ENCODE measurements at places on chromosomes 7 and 10.
A peak's percentile ranks its signal among the peaks of the same experiment; 100 is the strongest.

GRCh38 chr7:46848944-46849343 is 733.0 kb downstream of the TNS3 start:
- peak; percentile 95 for DNase-seq

- DNase-seq: no peak
Measured at GRCh38 chr10:72020914-72021809, 57.0 kb downstream of the CHST3 start.

DNA sequence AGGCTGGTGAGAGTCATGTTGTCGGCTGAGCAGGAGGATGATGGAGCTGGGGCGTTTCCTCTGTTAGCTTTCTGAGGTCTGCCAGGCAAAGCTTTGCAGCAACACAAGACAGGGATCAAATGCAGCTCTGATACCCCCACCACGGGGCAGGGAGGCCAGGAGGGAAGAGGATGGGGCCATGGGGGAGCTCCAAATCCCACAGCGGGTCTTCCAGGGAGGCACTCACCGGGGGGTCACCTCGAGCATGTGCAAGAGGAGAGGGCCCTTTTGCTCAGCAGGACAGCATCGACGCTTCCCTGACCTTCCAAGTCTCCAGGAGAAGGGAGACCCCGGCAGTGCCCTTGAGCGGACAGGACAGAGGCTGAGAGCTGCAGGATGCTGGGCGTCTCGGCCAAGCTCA is 127.5 kb downstream of the WDR37 start:
- no peak for DNase-seq

GRCh38 chr10:53638006-53638405 is 865.4 kb upstream of the MBL2 start:
- DNase-seq: no peak

DNA sequence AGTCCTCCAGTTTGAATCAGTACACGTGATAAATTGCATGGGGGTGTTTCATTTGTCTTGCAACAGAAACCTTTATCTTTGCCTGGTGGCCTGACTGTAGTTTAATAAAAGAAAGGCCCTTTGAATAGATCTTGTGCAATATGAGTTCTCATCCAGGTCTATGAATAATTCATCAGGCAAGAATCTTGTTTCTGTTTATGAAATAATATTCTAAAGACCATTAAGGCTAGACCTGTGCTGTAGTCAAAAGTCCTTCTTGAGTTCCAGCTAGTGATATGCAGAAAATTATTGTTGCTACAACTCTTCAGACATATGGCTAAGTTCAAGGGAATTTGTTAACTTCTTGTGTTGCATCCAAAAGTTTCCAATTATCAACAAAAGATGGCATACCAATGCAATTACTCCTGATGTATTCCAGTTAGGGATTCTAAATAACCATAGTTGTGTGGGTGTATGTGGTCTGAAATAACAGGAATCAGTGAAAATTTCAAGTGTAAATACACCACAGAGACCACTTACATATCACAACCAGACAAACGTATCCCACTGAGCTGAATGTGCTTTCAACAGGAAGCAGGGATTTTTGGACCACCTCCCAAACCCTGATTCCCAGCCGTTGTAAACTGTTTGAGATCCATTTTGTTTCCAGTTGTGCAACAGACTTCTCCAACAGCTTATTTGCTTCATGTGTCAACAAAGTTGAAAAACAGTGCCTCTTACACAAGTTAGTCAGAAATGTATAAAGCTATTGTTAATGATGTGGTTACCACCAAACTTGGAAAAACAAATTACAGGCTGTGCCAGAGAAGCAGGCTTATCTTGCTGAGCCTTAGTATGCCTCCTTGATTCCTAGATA is 54.7 kb upstream of the BICC1 start:
- DNase-seq: peak; percentile 68

GRCh38 chr10:16948361-16948760 is 131.1 kb upstream of the RSU1 start:
- no peak for DNase-seq

DNA sequence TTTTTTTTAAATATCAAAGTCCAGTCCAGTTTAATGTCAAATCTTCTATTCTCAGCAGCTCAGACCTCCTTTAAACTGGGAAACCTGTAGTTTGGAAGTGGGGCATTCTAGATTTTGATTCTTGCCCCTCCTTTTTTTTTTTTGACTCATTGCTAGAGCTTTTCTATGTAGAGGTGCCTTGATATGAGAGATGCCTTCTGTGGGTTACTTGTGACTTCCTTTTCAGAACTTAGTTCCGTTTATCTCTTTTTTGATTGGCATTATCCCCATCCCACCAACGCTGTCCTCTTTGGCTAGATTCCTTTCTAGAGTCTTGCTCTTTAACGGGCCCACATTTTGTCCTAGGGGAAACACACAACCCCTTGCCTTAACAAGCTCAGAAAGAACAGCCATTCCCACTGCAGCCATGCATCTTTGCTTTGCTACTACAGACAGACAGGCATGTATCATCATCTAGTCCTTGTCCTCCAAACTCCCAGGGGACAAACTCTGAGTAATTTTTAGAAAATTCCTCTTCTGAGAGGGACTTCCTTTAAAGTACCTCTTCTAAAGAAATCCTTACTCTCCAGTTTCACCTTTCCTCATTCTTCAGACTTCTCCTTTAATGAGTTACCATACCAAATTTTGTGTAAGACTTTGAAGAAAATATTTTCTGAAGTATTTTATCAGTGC is 153.6 kb downstream of the PHF14 start:
- DNase-seq: no peak

DNA sequence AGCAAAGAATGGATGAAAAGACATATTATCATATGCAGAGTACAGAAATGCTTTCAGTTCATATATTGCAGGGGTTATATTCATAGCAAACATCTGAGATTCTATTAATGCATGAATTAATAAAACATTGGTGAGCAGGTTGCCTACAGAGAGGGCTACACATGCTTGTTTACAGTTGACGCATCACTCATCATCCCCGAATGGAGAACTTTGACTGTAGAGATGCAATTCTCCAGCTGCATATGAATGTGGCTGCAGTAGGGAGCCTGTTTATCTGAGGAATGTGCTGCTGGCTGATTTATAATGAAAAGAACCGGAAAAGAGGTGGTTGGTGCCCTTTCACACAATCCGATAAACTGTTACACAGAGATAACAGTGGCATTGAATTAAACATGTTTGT is 116.5 kb downstream of the GRM3 start:
- no peak for DNase-seq

DNA sequence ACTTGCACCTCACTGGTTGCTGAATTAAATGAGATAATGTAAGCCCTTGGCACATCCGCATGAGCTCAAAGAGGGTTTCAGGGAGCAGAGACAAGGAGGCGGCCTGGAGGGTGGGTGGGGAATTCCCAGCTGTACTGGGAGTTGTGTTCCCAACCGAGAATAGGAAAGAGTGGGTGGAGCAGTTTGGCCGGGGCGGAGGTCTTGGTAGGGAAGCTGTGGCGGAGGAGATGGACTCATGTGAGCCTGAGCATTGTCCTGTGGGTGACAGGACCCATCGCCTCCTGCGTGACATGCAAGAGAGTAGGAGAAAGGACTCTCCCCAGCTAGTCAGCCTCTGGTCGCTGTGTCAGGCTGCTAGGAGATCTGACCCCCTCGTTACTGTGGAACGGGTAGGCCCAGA is 41.0 kb upstream of the SAMD8 start:
- no peak for DNase-seq

DNA sequence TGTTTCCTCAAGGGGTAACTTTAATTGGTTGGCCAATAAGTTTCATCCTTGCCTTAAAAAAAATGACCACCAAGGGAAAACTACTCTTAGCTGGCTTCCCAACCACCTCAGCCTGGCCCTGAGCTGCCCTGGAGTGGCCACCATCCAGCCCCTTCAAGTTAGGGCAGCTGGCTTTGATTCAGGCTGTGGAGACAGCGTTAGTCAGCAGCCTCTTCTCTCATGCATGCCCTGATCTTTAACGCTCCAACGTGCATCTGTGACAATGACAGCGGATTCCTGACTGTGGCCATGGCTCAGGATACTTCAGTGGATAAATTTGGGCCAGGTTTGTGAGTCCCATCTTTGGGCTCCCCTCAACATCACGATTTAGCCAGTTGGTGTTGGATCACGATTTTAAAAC is 111.6 kb downstream of the RBM20 start:
- no peak for DNase-seq

GRCh38 chr10:61795551-61795950 is 105.9 kb upstream of the ARID5B start:
- no peak for DNase-seq

GRCh38 chr10:33289776-33290175 is 44.7 kb downstream of the NRP1 start:
- no peak for DNase-seq

- peak; percentile 74 for DNase-seq
Measured at GRCh38 chr7:138842111-138842510, 44.1 kb upstream of the ATP6V0A4 start.

DNA sequence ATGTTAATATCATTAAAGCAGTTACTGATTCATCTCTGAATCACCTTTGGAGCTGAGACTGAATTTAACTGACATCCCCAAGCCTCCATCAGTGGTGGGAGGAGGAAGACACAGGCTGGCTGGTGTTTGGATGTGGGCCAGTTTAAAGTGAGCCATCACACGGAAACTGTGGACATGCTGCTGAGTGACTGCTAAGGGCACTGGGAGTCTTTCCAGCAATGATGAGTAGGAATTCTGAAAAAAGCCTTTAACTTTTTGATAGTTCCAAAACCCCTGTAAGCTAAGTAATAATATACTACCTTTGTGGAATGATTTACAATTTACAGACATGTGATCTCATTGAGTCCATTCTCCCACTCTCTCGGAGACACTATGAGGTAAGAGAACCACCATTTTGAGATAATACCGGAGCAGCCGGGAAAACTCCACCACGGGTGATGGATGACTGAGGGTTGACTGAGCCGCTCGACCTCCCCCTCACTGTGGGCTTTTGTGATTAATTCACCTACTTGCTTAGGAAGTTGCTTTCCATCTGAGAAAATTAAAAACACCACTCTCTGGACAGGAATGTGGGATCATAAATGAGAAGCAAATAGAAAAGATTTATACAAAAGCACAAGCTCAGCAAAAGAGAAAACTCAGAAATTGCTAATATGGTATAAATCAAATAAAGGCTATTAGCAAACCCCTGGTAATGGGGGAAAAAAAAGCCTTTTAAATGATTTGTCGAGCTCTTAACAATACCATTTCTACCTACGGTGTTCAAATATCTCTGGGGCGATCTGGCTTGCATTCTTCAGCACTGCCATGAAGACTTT is 194.8 kb downstream of the FANK1 start:
- peak; percentile 67 for DNase-seq

DNA sequence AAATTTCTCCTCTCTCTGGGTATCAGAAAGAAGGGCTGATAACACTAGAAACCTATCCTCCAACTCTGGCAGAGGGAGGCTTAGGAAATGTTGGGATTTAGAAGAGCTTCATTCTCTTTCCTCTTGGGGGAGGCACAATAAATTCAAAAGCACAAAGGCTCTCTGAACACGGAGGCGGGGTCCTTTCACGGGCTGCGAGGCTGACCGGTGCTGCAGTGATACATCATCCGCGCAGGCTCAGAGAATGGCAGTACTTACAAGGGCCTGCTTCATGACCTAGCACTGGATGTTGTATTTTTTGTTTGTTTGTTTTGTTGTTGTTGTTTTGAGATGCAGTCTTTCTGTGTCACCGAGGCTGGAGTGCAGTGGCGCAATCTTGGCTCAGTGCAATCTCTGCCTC is 306.2 kb downstream of the SORCS3 start:
- DNase-seq: no peak

- DNase-seq: peak; percentile 68
Measured at GRCh38 chr7:35630024-35630972, 64.6 kb downstream of the HERPUD2 start.

DNA sequence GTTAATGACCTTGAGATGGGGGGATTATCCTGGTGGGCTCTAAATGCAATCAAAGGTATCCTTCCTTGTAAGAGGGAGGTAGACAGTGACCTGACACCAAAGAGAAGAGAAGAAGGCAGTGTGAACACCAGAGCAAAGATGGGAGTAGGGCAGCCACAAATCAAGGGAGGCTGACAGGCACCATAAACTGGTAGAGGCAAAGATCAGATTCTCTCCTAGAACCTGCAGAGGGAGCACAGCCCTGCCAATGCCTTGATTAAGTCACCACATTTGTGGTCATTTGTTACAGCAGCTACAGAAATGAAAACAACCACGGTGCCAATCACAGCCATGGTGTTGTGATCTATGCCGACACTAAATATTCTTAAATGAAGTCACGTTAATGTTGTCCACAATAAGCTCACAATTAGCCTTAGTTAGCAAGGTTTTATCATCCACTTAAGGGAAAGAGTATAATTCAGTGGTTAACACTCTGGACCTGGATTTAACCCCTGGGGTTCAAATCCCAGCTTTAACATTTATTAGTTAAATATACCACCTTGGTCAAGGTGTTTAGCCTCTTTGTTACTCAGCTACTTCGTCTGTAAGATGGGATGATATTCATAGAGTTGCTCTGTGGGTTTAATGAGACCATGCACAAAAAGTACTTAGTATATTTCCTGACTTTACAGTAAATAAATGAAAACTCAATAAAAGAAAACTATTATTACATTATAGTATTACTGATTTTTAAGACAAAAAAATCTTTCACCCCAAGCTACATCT is 70.8 kb downstream of the SGMS1 start:
- peak; percentile 18 for DNase-seq

DNA sequence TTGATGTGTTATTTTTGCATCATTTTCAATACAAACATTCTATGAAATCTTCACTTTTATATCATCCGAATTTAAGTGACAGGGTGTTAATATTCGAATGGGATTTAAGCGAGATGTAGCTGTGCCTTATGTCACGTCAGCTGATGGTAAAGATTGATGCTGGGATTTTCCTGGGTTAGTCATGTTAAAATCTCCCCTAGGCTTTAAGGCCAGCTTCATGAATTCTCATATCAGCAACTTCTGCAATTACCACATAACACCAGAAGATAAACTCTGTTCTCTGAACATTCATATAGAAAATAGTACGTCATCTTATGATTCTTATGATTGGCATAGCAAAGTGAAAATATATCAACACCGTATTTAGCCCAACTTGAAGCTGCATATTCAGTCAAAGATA is 669.2 kb downstream of the PCDH15 start:
- DNase-seq: no peak

DNA sequence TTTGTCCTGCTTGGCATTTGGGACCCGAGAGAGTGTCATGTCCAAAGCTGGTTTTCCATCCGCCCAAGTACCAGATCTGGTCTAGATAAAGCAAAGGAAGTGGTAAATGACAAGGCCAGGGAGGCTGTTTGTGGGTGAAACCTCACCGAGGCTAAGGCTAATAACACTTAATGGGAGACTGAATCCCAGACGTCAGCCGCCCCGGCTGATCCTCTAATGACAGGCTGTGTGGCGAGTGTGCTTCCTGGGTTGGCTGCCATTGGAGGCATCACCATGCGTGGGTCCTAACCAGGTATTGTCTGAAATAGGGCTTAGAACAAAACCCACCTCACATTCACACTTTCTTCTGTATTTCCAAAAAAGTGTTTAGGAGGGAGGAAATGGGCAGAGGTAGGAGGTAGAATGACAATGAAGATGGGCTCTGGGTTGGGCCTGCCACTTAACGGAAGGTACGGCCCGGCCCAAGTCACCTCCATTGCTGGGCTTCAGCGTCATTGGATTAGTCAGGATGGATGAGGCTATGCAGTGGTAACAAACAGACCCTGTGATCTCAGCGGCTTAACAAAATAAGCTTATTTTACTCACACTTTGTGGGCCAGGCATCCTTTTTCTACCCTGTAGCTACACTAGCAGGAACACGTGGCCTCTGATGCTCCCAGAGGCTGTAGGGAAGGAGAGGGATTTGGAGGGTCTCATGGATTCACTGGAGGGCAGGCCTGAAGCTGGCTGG is 59.7 kb downstream of the PROSER2 start:
- peak; percentile 13 for DNase-seq

GRCh38 chr10:86225103-86225782 is 141.4 kb downstream of the GRID1 start:
- peak; percentile 88 for DNase-seq
